ENCODE measurements at places on chromosomes 11 and 22.
A peak's percentile ranks its signal among the peaks of the same experiment; 100 is the strongest.

DNA sequence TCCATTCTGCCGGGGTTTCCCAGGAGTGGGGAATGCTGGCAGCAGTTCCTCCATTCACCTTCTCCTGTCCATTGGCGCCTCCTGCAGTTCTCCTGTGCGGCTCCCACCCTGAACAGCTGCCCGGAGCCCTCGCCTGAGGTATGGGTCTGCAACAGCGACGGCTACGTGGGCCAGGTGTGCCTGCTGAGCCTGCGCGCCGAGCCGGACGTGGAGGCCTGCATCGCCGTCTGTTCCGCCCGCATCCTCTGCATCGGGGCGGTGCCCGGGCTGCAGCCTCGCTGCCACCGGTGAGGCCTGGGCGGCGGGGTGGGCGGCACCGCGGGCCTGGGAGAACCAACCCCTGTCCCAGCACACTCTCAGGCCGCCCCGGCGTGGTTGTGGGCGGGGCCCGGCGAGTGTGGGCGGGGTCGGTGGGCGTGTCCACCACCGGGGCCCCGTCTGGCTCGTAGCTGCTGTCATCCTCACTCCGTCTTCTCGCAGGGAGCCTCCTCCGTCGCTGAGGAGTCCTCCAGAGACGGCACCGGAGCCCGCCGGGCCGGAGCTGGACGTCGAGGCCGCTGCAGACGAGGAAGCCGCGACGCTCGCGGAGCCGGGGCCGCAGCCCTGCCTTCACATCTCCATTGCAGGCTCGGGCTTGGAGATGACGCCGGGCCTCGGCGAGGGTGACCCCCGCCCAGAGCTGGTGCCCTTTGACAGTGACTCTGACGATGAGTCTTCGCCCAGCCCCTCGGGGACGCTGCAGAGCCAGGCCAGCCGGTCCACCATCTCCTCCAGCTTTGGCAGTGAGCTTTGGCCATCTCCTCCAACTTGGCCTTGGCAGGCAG, 14.0 kb upstream of the RELT start:
- no peak for DNase-seq

GRCh38 chr11:122659676-122660554, 4.4 kb downstream of the UBASH3B start:
- no peak for DNase-seq

DNA sequence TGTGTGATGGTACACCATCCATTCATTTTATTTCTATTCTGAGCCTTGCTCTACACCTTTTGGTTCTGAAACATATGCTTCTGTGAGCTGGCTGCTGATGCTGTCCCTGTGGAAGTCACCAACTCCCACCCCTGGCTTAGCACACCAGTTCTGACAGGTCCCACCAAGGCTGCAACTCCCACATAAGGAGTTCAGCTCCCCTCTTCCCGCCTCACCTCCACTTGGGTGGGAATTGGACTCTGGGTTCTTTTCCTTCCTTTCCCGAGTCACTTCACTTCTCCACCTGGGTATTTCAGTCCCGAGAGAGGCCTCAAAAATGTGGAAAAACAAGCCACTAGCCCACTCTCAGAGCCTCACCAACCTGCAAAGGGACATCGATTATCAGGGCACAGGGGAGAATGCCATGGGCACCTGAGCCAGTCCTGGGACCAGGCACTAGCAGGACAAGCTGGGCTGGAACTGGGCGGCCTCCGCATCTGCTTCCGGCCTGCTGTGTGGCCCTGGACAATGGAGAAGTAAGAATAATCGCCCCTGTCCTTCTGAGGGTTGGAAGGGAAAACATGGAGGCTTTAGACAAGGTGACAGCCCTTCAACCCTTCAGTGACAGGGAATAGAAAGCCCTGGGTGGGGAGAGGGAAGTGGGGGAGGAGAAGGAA, 80.1 kb downstream of the IGLL1 start:
- no peak for DNase-seq

DNA sequence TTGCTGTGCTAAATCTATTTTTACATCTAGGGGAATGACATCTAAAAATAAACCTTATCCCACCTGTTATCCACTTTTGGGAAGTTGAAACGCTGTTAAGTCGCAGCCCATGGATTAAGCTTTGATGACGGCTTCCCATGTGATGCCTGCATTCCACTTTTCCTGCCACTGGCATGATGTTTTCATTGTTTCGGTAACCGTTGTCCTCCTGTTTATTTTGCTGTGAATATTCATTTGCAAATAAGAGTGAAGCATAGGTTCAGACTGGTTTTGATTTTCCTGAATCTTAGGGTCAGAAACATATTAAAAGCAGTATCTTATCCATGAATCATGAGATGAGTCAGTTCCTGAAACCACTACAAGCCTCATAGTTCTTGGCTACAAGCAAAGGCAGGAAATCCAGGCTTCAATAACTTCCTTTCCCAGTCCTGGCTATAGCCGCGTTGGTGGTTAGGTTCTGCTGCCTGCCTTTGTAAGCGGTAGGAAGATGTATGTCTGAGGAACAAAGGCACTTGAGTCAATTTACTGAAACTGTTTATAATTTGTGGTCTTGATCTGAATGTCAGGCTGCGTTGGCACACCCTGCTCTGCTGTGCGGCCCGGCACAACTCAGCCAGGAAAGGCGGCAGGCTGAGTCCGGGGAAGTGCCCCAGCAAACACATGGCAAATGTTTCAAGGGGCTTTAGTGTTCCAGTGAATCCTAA, 19.4 kb downstream of the TEAD1 start:
- DNase-seq, result peak; percentile 97

DNA sequence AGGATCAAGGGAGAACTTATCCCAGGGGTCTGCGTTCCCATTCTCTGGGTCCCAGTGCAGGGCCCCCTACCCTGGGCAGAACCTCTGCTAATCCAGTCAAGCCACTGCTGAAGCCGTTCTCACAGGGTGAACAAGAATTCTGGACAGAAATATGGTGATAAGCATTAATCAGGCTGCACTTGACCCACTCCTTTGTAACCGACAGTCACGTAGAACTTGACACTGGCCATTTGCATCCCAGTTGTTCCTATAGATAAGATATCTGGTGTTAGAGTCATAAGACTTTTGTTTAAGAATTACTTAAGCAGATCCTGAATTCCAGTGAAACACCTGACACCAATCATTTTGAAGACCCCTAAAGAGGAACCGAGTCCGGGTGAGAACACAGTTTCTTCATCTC, 107.5 kb upstream of the THY1 start:
- no peak for DNase-seq

DNA sequence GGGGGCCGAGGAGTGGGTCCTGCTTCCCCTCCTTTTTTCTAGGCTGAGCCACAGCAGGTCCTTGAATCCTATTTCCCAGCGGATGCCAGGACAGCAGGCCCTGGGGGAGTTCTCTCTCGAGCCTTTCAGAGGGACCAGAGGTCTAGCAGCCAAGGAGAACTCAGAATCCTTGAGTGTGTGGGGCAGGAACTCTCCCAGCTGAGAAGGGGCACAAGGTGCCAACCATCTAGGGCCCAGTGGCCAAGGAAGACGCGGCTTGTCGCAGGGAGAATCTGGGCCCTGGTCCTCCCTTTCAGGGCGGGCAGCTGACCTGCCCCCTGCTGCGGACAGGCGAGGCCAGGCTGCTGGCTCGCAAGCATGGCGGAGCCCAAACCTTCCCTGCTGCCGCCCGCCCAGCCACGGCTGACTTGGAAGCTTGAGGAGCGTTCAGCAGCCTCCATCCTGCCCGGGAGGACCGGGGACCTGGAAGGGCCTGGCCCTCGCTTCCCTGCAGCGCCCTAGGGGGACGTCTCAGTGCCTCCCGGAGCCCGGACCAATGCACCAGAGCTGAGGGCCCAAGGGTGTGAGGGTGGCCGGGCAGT, 972 bp upstream of the TSSC4 start:
- DNase-seq, result no peak

DNA sequence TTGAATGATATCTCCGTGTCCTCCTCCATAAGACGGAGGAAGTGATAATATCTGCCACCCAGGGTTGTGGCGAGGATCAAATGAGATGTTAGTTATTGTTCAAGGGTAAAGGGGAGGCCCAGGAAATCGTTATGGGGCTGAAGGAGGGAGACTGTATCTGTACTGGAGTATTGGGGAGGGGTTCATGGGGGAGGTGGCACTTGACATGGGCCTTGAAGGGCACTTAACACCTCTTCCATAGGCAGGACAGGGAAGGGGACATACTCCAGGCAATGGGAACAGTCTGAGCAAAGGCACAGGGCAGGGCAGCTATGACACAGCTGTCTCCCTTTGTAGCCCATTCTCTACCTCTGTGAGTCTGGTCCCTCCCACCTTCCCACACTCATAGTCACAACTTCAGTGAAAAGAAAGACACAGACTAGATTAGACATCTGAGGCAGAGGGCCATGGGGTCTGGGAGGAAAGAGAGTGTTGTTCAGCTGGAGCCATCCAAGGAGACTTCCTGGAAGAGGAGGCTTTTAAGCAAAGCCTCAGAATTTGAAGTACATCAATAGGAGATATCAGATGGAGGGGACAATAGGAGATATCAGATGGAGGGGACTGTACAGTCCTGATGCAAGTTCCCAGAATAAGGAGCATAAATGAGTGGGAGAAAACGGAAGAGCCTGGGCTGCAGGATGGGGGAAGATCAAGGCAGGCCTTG, 15.8 kb upstream of the DGKZ start:
- no peak for DNase-seq

Data from HFFc6 (cell line).